Lower lobe of right lung (tissue), 2 donors: ENCODE measurements at places on chromosomes 7 and 10. TPM values are rescaled to one million over a fixed set of nuclear protein-coding genes. Genes with fewer than 3 reads are reported as not detected.
A peak's percentile ranks its signal among the peaks of the same experiment; 100 is the strongest.

DNA sequence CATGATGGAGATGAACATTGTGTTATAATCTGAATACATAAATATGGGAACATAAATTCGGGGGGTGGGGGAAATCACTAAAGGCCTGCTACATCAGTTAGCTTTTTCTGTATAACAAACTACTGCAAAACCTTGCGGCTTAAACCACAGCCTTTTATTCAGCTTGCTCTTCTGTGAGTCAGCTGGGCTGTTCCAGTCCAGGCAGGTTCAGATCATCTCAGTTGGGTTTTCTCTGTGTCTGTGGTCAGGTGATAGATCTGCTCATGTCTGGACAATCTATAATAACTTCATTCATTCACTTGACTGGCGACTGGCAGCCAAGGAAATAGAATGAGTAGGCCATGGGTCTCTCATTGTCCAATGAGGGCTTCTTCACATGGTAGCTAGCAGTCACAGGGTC, 23.5 kb downstream of the HTR7 start:
- no peak for DNase-seq
- H3K27me3 ChIP-seq: no peaks in the 10 kb centered on the region
- H3K4me3 ChIP-seq: no peak overlapping the region
- no peaks in the 10 kb centered on the region for H3K36me3 ChIP-seq

- H3K4me3 ChIP-seq: no peak overlapping the region
- H3K27ac ChIP-seq: no peak overlapping the region
- peaks cover 36% of the 10 kb centered on the region for H3K36me3 ChIP-seq
- peak; percentile 22 for DNase-seq
Observed at GRCh38 chr7:2726316-2727018, 38.5 kb downstream of the AMZ1 start.

GRCh38 chr7:151461942-151462230, 21.9 kb upstream of the CRYGN start:
- no peak overlapping the region for H3K27ac ChIP-seq
- H3K4me1 ChIP-seq: peaks cover 20% of the 10 kb centered on the region
- H3K27me3 ChIP-seq: no peaks in the 10 kb centered on the region
- no peak overlapping the region for H3K4me3 ChIP-seq
- peaks cover 30% of the 10 kb centered on the region for H3K36me3 ChIP-seq

GRCh38 chr10:132048294-132048667, 17.5 kb upstream of the JAKMIP3 start:
- no peaks in the 10 kb centered on the region for H3K36me3 ChIP-seq
- peaks cover 53% of the 10 kb centered on the region for H3K27me3 ChIP-seq
- no peak overlapping the region for H3K4me3 ChIP-seq
- H3K4me1 ChIP-seq: no peaks in the 10 kb centered on the region
- no peak overlapping the region for H3K27ac ChIP-seq

- H3K36me3 ChIP-seq: no peaks in the 10 kb centered on the region
- H3K27me3 ChIP-seq: no peaks in the 10 kb centered on the region
- H3K27ac ChIP-seq: no peak overlapping the region
- H3K4me1 ChIP-seq: no peaks in the 10 kb centered on the region
Observed at GRCh38 chr10:33099748-33100147, 141.7 kb upstream of the ITGB1 start.

DNA sequence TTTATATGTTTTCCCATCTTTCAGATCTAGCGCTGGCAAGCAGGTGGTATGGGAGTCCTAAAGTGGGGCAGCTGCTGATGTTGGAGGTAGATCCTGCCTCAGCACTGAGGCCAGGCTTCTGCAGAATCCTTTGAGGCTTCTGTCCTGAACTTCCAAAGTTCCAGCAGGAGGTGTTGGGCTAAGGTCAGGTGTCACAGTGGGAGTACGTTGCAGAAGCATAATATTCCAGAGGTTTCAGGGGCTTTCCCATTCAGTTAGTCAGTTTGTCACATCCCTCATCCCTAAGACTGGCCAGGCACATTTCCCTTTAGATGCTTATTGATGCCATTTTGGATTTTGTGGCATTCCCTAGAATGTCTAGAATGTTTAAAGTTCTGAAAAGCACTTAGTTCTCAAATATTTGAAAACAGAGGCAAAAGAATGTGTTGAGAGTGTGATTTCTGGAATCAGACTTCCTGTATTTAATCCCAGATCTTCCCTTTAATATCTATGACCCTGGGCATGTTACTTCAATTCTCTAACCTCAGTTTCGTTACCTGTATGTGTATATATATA, 319.1 kb upstream of the PHYHIPL start:
- peaks cover 9% of the 10 kb centered on the region for H3K4me1 ChIP-seq
- DNase-seq: no peak
- H3K27ac ChIP-seq: peak overlapping the region; percentile 46
- H3K27me3 ChIP-seq: no peaks in the 10 kb centered on the region

Gene SYT15
- total RNA-seq: 34.5 TPM
